ENCODE measurements at places on chromosomes 7 and 10. TPM values are rescaled to one million over a fixed set of nuclear protein-coding genes. Genes with fewer than 3 reads are reported as not detected.
A peak's percentile ranks its signal among the peaks of the same experiment; 100 is the strongest.

TMEM106B gene
- 20.4 TPM for polyA plus RNA-seq

INMT gene
- polyA plus RNA-seq = not detected

KCP gene
- not detected for polyA plus RNA-seq

GIMAP6 gene
- 0.05 TPM for polyA plus RNA-seq

THSD7A gene
- polyA plus RNA-seq = 0.49 TPM

GRCh38 chr10:124604214-124605000 is 139.8 kb downstream of the FAM53B start:
- peak; percentile 61 for DNase-seq

GRCh38 chr7:71694665-71695064 is 562.7 kb downstream of the GALNT17 start:
- DNase-seq = no peak
